ENCODE measurements at places on chromosomes 7 and 10.

- DNase-seq = no peak
These were observed 107.3 kb downstream of the SMURF1 start for GRCh38 chr7:99036546-99037111.

- DNase-seq = no peak
These were observed 235.7 kb downstream of the AGMO start for GRCh38 chr7:15326044-15326644.

GRCh38 chr7:85070967-85071628, 115.8 kb downstream of the SEMA3D start:
- no peak for DNase-seq

- DNase-seq = no peak
These were observed 30.8 kb downstream of the ZNF438 start for GRCh38 chr10:31000867-31001266.

GRCh38 chr10:16986406-16987205, 143.0 kb downstream of the CUBN start:
- DNase-seq = no peak

DNA sequence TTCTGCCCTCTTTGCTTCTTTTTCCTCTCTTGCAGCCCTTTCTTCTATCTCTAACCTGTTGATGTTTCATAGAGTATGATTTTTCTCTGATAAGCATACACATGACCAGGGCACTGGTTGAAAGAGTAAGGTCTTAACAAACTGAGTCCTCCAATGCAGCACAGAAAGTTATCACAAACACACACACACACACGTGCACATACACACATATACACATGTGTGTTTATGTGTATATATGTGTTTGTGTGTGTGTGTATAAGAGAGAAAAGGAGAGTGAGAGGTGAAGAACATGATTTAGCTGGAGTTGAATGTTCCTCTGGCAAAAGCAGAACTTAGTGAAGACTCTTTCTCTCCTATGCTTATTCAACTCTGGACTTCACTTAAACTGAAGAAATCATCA, 130.0 kb downstream of the KLF6 start:
- no peak for DNase-seq

DNA sequence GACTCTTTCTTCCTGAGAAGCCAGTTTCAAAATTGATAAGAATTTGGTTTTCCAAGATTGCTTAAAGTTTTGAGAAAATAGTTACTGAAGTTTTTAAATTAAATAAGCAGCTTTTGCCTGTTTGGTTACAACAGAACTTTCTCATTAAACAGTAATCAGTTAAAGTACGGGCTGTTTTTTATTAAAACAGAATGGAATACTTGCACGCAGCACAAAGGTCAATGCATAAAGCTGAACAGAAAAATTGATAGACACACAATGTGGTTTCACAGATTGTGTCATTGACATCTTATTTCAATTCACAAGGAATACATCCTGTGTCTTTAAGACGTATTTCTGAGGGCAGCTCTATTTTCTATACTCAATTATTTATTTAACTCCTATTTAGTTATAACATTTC, 192.2 kb downstream of the PRKG1 start:
- no peak for DNase-seq

- DNase-seq = no peak
These were observed 34.8 kb downstream of the MGMT start for GRCh38 chr10:129501652-129502436.

GRCh38 chr7:109844362-109844761, 1246.6 kb upstream of the LRRN3 start:
- peak; percentile 9 for DNase-seq

DNA sequence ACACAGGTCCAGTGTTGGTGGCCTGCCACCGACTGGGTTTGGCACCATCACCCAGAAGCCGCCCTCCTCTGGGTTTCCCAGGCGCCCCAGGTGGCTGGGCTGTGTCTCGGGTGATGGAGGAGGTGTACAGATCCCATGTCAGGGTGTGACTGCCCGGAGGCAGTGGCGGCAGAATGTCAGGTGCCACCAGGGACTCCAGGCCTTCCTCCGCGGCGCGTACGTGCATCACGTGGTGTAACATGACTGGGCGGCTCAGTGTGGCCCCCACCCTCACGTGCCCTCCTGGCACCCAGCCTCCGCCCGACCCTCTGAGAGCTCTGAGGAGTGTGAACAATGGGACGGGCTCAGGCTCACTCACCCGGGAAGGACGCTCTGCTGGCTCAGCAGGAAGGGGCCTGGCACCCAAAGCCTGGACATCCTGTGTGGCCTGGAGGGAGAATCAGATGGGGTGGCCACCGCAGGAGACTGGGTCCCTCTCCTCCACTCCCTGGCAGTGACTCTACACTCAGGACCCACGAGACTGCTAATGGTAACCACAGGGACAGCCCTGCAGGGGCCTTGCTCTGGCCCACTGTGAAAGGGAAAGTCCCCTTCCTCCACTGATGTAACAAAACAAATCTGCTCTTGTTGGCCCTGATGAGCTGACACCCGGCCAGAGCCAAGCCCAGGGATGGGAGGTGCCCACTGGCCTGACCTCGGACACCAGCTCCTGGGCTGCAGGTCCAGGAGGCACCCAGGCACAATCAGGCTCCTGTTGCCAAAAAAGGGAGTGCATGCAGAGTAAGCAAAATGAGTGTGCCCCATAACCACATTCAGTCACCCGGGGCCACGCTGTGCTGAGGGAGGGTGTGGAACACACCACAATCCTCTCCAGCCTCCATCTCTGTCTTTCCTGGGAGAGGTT, 164.8 kb downstream of the PRKAG2 start:
- DNase-seq = no peak

- no peak for DNase-seq
These were observed 2.0 kb downstream of the CALML3 start for GRCh38 chr10:5526691-5527331.

GRCh38 chr7:50330696-50331095, 26.2 kb downstream of the IKZF1 start:
- DNase-seq = no peak

- no peak for DNase-seq
These were observed 53.9 kb upstream of the RAB18 start for GRCh38 chr10:27450225-27450624.

GRCh38 chr7:157675427-157675927, 338.7 kb downstream of the DNAJB6 start:
- no peak for DNase-seq

DNA sequence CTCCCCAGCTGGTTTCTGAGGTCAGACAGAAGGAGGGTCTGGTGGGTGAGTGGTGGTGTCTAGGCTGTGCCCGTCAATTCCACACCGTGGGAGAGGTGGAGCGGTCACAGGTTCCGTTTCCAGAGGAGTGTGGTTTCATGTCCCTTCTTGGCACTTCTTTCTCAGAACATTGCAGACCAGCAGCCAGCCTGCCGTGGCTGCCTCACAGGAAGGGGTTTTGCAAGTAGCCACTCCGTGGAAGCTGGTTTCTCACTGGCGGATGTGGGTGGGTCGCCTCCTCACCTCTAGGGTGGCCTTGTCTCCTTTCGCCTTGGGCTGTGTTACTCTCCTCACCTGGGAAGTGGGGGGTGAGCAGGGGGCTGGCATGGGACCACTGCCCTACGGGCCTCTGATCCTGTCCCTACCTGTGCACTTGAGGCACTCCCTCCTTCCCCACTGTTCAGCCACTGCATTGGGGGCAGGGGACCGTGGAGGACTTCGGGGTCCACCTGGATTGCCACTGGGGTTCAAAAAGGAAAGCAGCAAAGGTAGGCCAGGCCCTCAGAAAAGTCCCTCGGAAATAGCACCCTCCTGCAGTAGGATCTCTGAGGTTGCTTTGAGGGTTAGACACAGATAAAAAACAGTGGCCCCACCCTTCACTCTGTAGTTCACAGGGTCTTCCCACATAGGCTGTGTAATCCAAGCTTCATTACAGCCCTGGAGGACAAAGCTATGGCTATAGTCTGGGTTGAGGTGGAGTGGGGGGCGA, 33.9 kb downstream of the TSPAN14 start:
- DNase-seq = no peak

- no peak for DNase-seq
These were observed 238.8 kb downstream of the FANK1 start for GRCh38 chr10:126135177-126135576.

DNA sequence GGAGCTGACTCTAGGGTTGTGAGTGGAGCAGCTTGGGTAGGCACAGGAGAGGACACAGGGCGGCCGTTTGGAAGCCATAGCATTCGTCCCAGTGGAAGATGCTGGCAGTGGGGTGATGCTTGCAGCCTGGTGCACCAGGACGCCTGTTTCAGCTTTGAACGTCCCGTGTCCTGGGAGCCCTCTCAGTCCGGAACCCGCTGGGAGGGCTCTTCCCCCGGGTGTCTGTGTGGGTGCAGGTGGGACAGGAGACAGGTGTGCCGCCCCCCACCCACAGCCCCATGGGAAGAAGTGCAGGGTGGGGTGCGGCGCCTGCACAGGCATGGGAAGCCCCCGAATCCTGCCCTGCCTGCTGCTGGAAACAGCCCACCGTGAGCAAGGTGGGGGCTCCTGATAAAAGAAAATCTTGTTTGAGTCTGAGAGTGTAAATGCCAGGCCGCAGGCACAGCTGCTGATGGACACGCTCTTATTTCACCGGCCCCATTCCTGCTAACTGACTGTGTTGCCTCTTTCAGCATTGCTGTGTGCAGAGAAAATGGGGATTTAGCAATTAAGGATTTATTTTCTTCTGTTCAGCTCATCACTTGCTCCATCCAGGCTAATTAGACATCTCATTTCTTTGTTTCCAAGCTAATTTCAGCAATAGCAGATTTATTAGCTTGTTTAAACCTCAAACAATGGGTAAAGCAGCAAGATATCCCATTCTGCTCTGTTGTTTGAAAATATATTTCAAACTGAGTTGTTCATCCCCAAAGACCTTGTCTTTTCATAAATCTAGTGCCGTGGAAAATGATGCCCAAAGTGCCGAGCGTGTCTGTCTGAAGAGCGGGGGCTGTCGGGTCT, 54.9 kb upstream of the DPYSL4 start:
- no peak for DNase-seq
